Psoas muscle (tissue), 8 donors: ENCODE measurements at places on chromosomes 11 and 22. TPM values are rescaled to one million over a fixed set of nuclear protein-coding genes. Genes with fewer than 3 reads are reported as not detected.

- no peaks in the 10 kb centered on the region for H3K36me3 ChIP-seq
- no peak overlapping the region for H3K27ac ChIP-seq
Observed at GRCh38 chr22:47091246-47091651, 328.8 kb downstream of the TBC1D22A start.

Gene SGSM1
- 0.48 TPM for total RNA-seq

Gene MYRF
- total RNA-seq: 0.24 TPM

Gene ZP1
- total RNA-seq: not detected

Gene P2RY6
- total RNA-seq: 1.3 TPM

- no peak overlapping the region for H3K27ac ChIP-seq
- H3K36me3 ChIP-seq: no peaks in the 10 kb centered on the region
- no peak for DNase-seq
- no peaks in the 10 kb centered on the region for H3K27me3 ChIP-seq
- no peaks in the 10 kb centered on the region for H3K4me1 ChIP-seq
- no peak overlapping the region for H3K4me3 ChIP-seq
Observed at GRCh38 chr11:100918551-100919500, 210.8 kb downstream of the PGR start.
